ENCODE measurements at places on chromosomes 11 and 22. TPM values are rescaled to one million over a fixed set of nuclear protein-coding genes. Genes with fewer than 3 reads are reported as not detected.
A peak's percentile ranks its signal among the peaks of the same experiment; 100 is the strongest.

The RAB39A gene
- polyA plus RNA-seq: not detected

The NXPE2 gene
- 0.03 TPM for polyA plus RNA-seq

The SCGB1D2 gene
- polyA plus RNA-seq: 3.1 TPM

The OR6X1 gene
- polyA plus RNA-seq: not detected

The TRIM48 gene
- not detected for polyA plus RNA-seq

The SYT13 gene
- polyA plus RNA-seq: 1.3 TPM

The OR5P2 gene
- not detected for polyA plus RNA-seq

The ALX4 gene
- polyA plus RNA-seq: not detected

The APOL5 gene
- polyA plus RNA-seq: 0.07 TPM

The FDXACB1 gene
- 1.1 TPM for polyA plus RNA-seq

The ROBO4 gene
- 17.7 TPM for polyA plus RNA-seq

The TYR gene
- not detected for polyA plus RNA-seq

The OR51B2 gene
- polyA plus RNA-seq: not detected

The MCM5 gene
- 14.0 TPM for polyA plus RNA-seq

The NEU3 gene
- 6.0 TPM for polyA plus RNA-seq

- DNase-seq: no peak
Observed at GRCh38 chr11:86743223-86744118, 56.9 kb upstream of the PRSS23 start.

DNA sequence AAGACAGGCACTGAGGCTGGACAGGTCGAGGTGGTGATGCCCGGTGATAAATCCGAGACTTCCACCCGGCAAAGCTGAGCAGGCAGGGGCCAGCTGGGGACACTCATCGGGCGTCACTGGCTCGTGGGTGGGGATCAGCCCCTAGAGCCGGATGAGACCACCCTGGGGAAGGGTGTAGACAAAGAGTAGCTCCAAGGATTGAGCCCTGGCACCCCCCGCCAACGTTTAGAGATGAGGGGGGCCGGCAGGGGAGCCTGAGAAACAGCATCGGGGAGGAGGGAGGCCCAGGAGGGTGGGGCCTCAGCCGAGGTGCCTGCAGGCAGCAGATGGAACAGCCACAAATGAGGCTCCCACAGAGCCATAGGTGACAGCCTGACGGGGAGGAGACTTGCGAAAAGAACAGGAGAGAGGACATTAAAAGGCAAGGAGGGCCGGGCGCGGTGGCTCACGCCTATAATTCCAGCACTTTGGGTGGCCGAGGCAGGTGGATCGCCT, 27.4 kb upstream of the CBX7 start:
- DNase-seq: no peak

- peak; percentile 61 for DNase-seq
Observed at GRCh38 chr22:28917747-28918549, 34.6 kb downstream of the ZNRF3 start.

DNA sequence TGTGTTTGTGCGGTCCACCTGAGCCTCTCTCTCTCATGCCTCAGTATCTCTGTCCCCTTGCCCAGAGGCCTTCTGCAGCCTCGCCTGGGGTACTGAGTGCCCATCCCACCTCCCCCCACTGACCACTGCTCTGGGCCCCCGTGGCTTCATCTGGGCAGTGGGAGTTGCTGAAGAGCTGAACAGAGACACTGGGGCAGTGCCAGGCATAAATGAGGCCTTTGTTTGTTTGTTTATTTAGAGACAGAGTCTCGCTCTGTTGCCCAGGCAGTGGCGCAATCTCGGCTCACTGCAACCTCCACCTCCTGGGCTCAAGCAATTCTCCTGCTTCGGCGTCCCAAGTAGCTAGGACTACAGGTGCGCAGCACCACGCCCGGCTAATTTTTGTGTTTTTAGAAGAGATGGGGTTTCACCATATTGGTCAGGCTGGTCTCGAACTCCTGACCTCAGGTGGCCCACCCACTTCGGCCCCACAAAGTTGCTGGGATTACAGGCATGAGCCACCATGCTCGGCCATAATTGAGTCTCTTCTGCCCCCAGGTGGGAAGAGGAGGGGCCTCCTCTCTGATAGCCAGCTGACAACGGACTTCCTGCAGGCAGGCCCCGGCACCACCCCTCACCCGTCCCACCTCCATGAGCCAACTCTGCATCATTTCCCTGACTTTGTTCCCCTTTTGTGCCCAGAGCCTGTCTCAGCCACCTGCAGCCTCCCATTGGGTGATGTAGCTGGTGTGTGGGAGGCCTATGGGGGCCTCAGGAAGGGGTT, 9.3 kb downstream of the CRYBB3 start:
- DNase-seq: no peak

DNA sequence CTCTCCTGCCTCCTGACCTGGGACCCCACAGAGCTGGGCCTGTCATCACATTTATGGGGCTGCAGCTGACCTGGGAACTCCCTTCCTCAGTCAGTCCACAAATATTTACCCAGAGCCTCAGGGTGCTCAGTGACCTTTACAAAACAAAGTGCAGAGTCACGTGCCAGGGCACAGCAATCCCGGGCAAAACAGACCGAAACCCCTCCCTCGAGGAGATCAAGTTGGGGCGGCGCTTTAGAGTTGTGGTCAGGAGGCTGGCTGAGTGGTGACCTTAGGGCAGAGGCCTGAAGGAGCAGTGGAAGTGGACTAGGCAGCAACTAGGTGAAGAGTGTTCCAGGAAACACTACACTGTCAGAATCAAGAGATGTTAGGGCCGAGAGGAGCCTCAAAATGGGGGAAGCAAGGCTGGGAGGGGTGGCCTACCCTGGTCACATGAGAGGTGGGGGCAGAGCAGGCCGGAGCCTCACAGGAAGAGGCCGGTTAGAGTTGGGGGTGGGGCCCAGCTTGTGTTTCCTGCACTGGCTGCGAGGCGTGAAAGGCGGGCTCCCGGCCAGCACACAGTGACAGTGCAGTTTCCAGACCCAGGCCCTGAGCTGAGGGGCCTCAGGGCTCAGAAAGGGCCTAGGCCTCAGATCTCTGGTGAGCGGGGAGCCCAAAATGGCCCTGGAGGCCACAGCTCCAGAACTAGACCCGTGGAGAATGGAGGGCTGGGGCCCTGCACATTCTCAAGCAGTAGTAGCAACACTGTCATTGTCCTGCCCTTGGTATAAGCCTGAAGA, 3.7 kb upstream of the NEAT1 start:
- peak; percentile 99 for DNase-seq

DNA sequence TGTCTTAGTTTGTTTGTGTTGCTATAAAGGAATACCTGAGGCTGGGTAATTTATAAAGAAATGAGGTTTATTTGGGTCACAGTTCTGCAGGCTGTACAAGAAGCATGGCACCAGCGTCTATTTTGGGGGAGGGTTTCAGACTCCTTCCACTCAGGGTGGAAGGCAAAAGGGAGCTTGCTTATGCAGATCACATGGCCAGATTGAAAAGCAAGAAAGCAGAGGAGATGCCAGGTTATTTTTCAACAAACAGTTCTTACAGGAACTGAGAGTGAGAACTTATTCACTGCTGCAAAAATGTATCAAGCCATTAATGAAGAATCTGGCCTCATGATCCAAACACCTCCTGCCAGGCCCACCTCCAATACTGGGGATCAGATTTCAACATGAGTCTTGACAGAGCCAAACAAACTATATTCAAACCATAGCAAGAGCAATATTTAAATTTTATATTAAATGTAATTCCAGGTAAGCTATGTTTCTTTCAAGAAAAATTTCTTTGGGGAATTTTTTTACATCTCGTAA, 66.9 kb downstream of the NXPE2 start:
- DNase-seq: no peak

DNA sequence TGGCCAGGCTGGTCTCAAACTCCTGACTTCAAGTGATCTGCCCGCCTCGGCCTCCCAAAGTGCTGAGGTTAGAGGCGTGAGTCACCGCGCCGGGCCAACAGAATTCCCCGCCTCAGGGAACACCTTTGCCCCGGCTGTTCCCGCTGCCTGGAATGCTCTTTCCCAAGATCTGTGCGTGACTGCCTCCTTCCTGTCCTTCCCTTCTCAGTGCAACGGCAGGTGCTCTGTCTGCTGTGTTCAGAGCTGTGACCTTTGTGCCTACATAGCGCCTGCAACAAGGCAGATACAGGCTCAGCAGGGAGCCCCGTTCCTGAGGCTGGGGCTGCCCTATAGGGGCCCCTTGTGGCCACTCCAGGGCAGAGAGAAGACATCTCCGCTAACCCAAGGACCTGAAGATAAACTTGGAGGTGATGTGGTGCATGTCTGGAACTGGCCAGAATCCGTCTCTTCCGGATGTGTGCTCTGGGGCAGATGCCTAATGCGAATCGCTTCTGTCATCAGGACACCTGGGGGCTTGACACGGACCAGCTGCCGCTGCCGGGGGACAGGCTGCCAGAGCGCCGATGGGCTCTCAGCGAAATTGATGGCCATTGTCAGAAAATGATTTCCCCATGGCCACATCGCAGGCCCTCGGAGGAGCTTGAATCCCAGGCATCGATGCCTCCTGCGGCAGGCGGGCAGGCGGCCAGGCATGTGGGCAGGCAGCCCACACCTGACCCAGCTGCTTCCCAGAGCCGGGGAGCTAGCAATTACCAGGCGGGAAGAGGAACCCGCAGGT, 43.5 kb upstream of the TCF20 start:
- peak; percentile 56 for DNase-seq

- DNase-seq: no peak
Observed at GRCh38 chr22:37896181-37896592, 9.9 kb upstream of the MICALL1 start.

DNA sequence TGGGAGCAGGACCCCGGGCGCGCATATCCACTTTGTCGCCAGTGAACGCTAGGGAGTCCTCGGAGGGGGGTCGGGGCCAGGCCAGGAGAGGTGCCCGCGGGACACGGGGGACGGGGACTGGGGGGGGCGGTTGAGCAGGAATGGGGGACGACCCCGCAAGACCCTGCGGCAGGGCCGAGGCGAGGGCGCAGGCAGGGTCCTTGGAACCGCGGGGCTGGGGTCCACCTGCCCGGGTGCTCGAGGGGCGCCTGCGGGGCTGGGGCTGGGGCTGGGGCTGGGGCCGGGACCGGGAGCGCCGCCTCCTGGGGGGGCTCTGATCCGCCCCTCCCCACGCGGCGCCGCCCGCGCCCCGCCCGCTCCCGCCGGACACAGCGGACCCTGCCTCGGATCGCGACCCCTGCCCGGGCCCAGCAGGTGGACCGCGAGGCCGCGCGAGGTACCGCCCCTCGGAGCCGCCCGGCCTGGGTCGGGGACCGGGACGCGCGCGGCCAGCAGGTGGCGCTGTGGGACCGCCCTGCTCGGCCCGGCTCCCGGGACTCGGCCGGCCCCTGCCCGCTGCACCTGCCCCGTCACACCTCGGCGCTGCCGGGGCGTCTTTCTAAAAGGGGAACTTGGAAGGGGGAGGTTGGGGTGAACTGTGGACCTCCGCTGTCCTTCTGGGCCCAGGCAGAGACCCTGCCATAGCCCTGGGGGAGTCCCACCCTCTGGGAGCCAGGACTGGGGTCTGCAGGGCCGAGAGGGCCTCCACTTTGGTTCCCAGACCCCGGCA, 11.0 kb downstream of the CRELD2 start:
- peak; percentile 86 for DNase-seq

DNA sequence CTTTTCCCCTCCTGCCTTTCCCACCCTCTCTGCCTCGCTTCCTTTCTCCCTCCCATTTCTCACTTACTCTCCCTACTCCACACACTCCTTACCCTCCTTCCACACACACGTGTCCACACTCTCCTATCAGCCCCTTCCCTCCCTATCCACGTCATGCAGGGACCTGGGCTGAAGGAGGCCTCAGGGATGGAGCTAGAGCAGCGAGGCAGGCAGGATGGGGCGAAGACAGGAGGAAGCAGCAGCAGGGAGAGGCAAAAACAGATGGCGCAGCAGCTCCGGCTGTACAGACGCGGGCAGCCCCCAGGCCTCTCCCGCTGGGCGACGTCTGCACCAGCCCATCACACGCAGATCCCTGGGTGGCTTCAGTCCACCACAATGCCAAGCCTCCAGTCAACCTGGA, 97.9 kb downstream of the SPATA19 start:
- DNase-seq: no peak

GRCh38 chr11:95483339-95483738, 252.3 kb upstream of the SESN3 start:
- DNase-seq: no peak

GRCh38 chr22:32416556-32417085, 4.6 kb upstream of the RTCB start:
- DNase-seq: no peak

- no peak for DNase-seq
Observed at GRCh38 chr11:107359701-107360100, 97.9 kb downstream of the CWF19L2 start.

- no peak for DNase-seq
Observed at GRCh38 chr11:69447786-69448185, 33.7 kb upstream of the LINC01488 start.

DNA sequence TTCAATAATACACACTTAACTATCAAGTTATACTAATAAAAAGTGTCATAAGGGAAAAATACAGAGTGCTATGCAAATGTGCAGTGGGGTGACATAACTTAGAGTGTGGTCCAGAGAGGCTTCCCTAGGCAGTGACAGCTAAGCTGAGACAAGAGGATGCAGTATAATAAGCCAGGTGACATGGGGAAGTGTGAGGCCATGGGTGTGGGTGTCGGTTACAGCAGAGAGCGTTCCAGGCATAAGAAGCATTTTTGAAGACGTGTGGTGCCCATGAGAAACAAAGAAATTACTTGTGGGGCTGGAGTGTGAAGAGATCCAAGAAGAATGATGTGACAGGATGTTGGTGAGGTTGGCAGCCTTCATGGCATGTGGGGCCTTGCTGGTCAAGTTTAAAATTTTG, 78.1 kb upstream of the PICALM start:
- DNase-seq: no peak

GRCh38 chr11:114354076-114354475, 46.2 kb downstream of the C11orf71 start:
- no peak for DNase-seq

GRCh38 chr22:36879775-36880174, 19.0 kb downstream of the NCF4 start:
- no peak for DNase-seq

DNA sequence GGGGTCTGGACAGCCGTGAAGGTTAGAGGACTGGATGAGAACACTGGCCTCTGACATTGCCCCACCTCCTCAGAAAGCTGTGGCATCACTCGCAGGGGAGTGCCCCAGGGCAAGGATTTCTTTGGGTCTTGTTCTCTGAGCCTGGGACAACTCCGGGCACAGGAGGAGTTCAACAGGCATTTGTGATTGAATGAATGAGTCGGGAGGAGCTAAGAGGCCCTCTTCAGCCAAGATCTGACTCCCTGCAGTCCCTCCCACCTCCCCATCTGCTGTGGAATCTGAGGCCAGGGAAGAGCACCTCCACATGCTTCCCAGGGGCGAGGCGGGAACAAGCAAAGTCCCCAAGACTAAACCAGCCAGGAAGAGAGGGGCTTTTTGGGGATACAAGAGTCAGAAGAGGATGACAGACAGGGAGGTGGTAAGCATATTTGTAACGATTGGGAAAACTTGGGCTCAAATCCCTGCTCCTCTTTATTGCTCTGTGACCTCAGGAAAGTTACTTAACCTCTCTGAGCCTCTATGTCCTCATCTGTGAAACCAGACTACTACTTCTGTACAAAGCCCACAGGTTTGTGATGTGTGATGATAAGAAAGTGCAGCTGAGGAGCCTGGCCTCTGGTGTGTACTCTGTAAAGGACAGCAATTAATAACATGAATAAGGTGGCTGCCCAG, 6.4 kb downstream of the TP53I11 start:
- DNase-seq: no peak

Measured in heart left ventricle (tissue), 16 donors.